ENCODE measurements at places on chromosomes 6 and 20. TPM values are rescaled to one million over a fixed set of nuclear protein-coding genes. Genes with fewer than 3 reads are reported as not detected.
A peak's percentile ranks its signal among the peaks of the same experiment; 100 is the strongest.

- DNase-seq = no peak
Measured at GRCh38 chr6:2077826-2078225, 167.6 kb downstream of the GMDS start.

Gene C6orf15
- not detected for total RNA-seq

DNA sequence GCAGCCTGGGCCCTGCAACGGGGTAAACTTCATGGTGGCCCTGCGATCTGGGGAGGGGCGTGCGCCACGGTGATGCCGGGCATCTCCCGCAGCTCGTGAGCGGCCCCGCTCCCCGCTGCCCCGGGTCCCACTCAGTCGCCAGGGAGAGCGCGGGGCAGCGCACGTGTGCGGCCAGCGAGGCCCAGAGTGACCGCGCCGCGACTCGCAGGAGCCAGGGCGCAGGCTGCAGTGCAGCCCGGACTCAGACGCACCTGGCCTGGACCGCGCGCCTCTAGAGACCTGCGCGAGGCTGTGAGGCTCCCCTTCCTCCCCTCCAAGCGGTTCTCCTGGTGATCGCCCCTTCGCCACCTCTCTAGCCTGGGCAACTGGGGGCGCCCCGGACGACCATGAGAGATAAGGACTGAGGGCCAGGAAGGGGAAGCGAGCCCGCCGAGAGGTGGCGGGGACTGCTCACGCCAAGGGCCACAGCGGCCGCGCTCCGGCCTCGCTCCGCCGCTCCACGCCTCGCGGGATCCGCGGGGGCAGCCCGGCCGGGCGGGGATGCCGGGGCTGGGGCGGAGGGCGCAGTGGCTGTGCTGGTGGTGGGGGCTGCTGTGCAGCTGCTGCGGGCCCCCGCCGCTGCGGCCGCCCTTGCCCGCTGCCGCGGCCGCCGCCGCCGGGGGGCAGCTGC is 652 bp downstream of the BMP6 start:
- no peak for DNase-seq

Gene SLC25A27
- not detected for total RNA-seq

GRCh38 chr6:53583451-53583850 is 38.5 kb upstream of the GCLC start:
- DNase-seq = no peak

Gene SPTLC3
- not detected for total RNA-seq

- no peak for DNase-seq
Measured at GRCh38 chr6:144805049-144805448, 519.9 kb downstream of the UTRN start.

- DNase-seq = no peak
Measured at GRCh38 chr6:52994839-52995088, 320 bp downstream of the GSTA4 start.

GRCh38 chr6:37514321-37514771 is 14.7 kb upstream of the CCDC167 start:
- DNase-seq = peak; percentile 52

- DNase-seq = no peak
Measured at GRCh38 chr6:43089874-43090558, 13.9 kb downstream of the PTK7 start.

All from activated CD4-positive, alpha-beta memory T cell treated with anti-CD3 and anti-CD28 coated beads, Interleukin-2, amount 10 ng/mL, durations not matched to agents 7 days and 5 days (primary cell).